ENCODE measurements at places on chromosomes 4 and X.

DNA sequence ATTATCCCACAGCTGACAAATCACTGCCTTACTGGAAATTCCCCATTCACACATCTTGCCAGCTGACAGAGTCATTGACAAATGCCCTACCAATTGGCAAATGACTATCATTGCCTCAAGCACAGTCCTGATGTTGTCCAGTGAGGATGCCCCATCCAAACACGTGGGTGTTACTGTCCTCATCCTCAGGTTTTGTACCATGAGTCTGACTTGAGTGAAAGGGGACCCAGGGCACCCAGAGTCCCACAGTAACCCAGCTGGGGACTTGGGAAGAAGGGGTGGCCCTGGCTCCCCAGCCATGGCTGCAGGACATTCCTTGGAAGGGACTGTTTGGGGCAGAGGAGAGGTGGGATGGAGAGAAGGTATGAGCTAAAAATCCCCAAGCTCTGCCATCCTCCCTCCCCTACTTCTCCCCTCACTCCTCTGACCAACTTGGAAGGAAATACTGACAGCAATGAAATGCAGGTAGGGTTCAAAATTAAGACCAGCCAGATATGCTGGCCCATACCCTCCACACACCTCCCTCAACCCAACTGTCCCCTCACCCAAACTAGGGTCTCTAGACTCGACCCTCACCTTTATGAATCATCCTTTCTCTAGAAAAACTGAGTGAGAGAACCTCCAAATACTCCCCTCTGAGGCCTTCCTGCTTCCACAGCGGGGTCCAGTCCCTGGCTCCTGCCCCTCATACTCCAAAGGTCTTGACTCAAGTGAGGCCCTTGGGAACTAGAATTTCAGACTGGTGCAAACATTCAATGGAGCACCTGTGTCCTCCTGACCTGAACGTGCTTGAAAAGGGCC is 5.1 kb downstream of the TIMP1 start:
- no peak for DNase-seq

- DNase-seq: no peak
Measured at GRCh38 chrX:57451426-57452020, 140.3 kb upstream of the ZXDB start.

DNA sequence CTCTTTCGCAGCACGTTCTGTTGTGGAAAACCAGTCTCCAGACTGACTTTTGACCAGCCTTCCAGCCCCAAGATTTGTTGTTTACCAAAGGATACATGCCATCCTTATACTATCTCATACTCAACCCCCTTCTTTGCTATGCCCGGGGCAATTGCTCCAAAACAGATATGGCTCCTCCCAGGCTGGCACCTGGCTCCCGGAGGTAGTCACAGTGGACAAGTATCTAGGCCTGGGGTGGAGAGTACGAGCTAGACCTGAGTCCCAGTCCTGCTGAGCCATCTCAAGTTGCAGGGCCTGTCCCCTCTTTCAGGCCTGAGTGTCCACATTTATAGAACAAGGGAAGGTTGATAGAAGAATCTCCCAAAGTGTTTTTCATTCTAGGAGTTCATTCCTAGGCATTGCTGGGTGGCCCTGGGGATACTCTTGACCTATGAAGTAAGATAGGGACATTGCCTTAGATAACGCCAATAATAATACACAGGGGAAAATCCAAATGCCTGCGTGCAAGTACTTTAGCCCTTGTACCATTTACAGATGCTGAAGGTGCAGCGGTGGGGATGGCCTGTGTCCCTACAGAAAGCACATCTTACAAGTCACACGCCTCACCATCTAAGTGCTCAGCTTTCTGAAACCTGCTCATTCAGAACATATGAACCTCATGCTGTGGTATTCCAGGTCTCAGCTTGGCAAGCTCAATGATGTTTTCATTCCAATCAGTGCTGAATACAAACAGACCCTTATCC is 136.7 kb upstream of the MAMLD1 start:
- DNase-seq: no peak

DNA sequence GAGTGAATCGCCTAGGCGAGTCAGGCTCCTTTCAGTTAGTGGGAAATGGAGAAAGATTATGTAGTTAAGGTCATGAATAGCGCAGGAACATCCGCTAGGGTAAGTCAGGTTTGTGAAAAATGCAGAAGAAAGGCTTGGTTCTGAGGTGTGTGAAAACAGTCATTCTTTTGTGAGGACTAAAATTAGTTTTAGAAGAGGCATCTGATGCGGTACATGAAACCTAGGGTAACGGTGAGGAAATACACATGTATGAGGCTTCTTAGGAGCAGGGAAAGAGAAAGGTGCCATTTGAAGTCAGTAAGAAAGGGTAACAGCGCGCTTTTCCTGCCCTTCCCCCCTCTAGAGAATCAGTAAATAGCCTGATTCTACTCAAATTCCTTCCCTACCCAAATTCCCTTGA is 570 bp upstream of the RNF128 start:
- DNase-seq: peak; percentile 3

DNA sequence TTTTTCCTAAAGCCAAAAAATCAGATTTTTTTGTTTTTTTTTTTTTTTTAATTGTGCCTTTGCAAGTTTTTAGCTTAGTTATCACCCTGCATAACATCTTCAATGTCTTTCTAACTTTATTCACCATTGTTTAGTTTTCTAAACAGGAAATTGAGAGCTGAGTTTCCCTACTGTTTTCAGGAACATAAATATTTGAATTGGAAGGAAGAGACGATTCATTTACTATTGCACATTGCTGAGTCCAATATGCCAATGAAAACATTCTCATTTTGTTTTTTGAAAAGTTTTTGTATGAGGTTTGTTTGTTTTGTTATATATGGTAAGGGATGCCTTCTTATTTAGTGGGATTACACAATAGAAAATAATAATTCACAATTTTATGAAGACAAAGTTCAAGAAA is 148.4 kb downstream of the ANKRD50 start:
- peak; percentile 34 for DNase-seq

DNA sequence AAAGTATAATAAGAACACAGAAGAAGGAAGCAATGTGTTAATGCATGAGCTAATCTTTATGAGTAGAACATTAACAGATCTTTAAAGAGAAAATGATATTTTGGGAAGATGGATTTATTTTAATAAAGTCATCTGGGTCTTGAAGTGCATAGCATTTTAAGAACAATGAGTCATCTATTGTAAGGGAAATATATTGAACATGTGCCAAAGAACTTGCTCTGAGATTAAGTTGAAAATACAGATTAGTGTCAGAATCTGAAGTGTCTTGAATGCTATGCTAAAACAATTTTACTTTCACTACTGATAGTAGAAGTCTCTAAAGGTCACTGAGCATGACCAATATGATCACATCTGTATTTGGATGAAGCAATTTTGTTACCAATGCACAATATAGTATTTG is 776.7 kb upstream of the GRID2 start:
- no peak for DNase-seq

DNA sequence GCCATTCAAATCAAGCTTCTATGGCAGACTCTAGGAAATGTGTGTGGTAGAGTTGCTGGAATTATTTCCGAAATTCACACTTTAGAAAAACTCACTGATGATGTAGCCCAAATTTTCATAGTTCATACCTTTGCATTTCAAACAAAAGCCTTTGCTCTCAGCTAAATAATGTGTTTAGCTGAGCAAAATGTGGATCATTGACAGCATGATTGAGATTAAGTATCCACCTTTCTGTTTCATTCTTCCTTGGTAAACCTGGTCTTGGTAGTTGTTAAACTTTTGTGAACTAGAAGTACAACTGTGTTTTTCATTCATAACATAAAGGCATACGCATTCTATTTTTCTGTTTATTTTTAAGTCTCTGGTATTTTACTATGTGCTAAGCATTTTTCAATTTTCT is 7.2 kb downstream of the PCDH7 start:
- DNase-seq: no peak

All from astrocyte of the spinal cord (primary cell).